Neural crest cell (in vitro differentiated cells): ENCODE measurements at places on chromosomes 12 and 14. TPM values are rescaled to one million over a fixed set of nuclear protein-coding genes. Genes with fewer than 3 reads are reported as not detected.
A peak's percentile ranks its signal among the peaks of the same experiment; 100 is the strongest.

DNA sequence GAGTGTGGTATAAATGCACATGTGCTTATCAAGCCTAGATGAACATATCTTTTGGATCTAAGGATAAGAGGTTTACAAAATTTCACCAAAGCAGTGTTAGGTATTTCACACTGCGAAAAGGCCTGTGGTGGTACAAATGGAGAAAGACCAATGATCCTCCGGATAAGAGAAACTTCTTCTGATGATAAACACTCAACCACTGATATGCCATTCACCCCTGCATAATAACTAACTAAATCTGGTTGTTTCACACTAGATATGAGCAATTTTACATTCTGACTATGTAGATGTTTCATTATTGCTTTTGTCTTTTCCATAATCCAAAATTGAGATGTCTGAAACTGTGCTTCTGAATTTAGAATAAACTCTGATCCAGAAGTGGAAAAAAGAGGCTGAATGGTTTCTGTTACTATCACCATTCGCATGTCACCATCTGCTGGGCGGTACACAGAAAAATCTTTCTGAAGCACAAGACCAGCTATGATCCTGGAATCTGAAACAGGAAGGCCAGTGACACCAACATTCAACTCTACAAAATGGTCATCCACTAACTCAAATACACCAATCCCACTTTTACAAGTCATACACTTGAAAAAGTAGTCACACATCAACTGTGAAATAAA, 1.3 kb downstream of the BBS10 start:
- H3K4me3 ChIP-seq: peak overlapping the region; percentile 99
- peaks cover 22% of the 10 kb centered on the region for H3K4me1 ChIP-seq
- no peak for DNase-seq
- H3K27me3 ChIP-seq: no peaks in the 10 kb centered on the region
- H3K27ac ChIP-seq: no peak overlapping the region

DNA sequence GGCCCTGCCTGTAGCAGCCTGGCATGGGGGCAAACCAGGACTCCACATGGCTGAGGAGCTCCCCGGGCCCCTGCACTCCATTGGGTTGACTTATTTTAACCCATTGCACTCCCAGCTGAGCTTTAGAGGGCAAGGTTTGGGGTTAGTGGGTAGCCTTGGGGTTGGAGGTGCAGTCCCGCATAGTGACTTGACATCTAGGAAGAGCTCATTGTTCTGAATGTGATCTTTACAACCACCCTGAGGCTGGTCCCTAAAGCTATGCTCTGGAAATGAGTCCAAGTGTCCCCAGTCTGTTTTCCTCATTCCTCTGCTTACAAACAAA, 36.4 kb downstream of the NFKBIA start:
- DNase-seq: no peak
- no peaks in the 10 kb centered on the region for H3K27me3 ChIP-seq
- H3K27ac ChIP-seq: no peak overlapping the region
- H3K4me3 ChIP-seq: no peak overlapping the region

DNA sequence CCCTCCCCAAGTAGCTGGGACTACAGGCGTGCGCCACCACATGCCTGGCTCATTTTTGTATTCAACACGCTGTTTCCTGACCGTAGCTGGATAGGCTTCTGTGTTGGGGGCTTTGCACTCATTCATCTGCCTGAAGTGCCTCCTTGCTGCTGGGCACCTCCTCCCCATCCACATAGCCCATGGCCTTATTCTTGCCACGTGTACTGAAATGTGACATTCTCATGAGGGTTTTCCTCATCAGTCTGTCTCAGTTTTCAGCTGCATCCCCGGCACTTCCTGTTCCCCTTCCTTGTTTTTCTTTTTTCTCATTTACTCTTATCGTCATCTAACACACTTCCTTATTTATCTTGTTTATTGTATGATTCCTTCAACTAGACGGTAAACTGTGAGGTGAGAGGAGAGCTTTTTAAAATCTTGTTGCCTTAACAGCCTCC, 36.6 kb downstream of the RCOR1 start:
- DNase-seq: no peak
- peaks cover 4% of the 10 kb centered on the region for H3K36me3 ChIP-seq
- H3K27ac ChIP-seq: no peak overlapping the region
- H3K27me3 ChIP-seq: no peaks in the 10 kb centered on the region
- H3K4me3 ChIP-seq: no peak overlapping the region
- peaks cover 22% of the 10 kb centered on the region for H3K4me1 ChIP-seq

GRCh38 chr12:31370531-31371255, 44.7 kb upstream of the SINHCAF start:
- H3K36me3 ChIP-seq: no peaks in the 10 kb centered on the region
- peak overlapping the region; percentile 50 for H3K4me3 ChIP-seq
- no peaks in the 10 kb centered on the region for H3K27me3 ChIP-seq
- H3K27ac ChIP-seq: peak overlapping the region; percentile 96
- DNase-seq: peak; percentile 47

GRCh38 chr14:24274101-24274543, 2.7 kb upstream of the RABGGTA start:
- no peak overlapping the region for H3K27ac ChIP-seq
- DNase-seq: no peak
- H3K4me1 ChIP-seq: peaks cover 18% of the 10 kb centered on the region
- no peaks in the 10 kb centered on the region for H3K27me3 ChIP-seq

Gene EMP1
- 0.30 and 0.68 TPM in 2 replicates for total RNA-seq

DNA sequence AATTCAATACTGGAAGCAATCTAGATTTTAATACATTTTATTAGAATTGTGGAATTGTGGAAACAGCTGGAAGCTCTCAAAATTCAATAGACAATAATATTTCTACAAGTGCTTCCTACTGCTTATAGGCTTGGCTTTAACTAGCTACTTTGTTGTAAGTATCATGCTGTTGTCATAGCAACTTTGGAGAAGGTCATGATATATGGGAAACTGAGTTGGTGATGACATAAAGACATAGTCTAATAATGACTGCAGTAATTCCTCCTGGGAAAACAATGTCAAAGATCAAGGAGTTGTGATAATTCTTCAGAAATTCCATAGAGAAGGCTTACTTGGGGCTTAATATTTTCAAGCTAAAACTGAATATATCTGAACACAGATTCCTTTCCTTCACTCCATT, 266.6 kb downstream of the KIF21A start:
- no peaks in the 10 kb centered on the region for H3K27me3 ChIP-seq
- H3K4me3 ChIP-seq: no peak overlapping the region
- no peaks in the 10 kb centered on the region for H3K36me3 ChIP-seq
- H3K4me1 ChIP-seq: no peaks in the 10 kb centered on the region
- no peak for DNase-seq
- no peak overlapping the region for H3K27ac ChIP-seq

GRCh38 chr14:30134936-30135335, 207.3 kb upstream of the PRKD1 start:
- no peaks in the 10 kb centered on the region for H3K27me3 ChIP-seq
- no peak for DNase-seq
- peaks cover 10% of the 10 kb centered on the region for H3K4me1 ChIP-seq

DNA sequence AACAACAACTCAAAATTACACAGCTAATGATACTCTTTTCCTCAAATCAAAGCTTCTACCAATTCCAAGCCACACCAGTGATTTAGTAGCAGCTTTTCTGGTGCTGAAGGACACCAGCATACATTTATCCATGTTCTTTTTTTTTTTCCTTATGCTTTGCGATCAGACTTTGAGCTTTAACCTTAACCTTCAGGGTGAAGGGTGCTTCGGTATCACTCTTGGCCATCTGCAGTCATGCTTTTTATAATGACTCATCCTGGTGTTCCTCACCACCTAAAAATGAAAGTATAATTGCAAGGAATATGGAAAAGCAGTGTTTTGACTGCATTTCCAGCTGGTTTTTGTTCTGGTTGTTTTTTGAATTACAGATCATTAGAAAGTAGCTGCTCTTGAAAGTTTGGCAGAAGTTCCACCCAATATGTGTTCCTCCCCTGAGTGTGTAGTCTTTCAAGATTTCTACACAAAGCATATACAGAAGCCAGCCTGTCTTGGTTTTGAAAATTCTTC, 1.3 kb upstream of the SLC41A2 start:
- peaks cover 22% of the 10 kb centered on the region for H3K4me1 ChIP-seq
- no peaks in the 10 kb centered on the region for H3K36me3 ChIP-seq
- no peak for DNase-seq
- H3K27ac ChIP-seq: no peak overlapping the region

Gene STON2
- 24.0 and 27.4 TPM in 2 replicates for total RNA-seq

Gene PTHLH
- total RNA-seq: 0.27 and 0.56 TPM in 2 replicates

Gene FAM90A1
- not detected in 2 replicates for total RNA-seq
